ENCODE measurements at places on chromosomes 7 and 10. TPM values are rescaled to one million over a fixed set of nuclear protein-coding genes. Genes with fewer than 3 reads are reported as not detected.

Gene TMEM196
- not detected for total RNA-seq

Gene EEF1AKMT2
- total RNA-seq = 12.7 TPM

Gene INMT
- total RNA-seq = 220 TPM

Gene CRYGN
- 0.10 TPM for total RNA-seq

Gene WNT2
- not detected for total RNA-seq

Gene NYAP1
- 0.59 TPM for total RNA-seq

Gene FBXL13
- total RNA-seq = 4.4 TPM

Gene MPLKIP
- 44.7 TPM for total RNA-seq

Gene GBX1
- not detected for total RNA-seq

Gene SLC18A3
- not detected for total RNA-seq

Gene NODAL
- not detected for total RNA-seq
